ENCODE measurements at places on chromosomes 3 and 15.

GRCh38 chr15:77631745-77632533, 773 bp downstream of the LINGO1 start:
- no peak for DNase-seq

GRCh38 chr3:124965413-124965812, 30.9 kb upstream of the MUC13 start:
- DNase-seq: no peak

DNA sequence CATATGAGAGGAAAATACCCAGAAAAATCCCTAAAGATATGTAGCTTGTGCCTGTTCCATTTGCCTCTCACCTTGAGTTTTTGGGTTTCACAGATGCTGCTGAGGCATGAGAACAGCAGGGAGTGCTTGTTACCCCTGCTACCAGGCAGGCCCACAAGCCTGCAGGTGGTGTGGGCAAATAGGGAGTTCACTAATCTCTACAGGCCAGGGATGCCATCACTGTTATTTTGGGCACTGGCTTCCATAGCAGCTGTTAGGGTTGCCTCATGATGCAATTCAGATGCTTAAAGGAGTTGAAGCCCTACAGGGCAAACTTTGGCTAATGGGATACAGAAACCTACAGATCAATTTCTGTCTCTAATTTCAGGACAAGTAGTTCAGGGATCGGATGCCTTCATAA, 873.5 kb downstream of the OTOL1 start:
- no peak for DNase-seq

- no peak for DNase-seq
Measured at GRCh38 chr3:72724070-72724469, 124.2 kb downstream of the SHQ1 start.

GRCh38 chr3:110851736-110852135, 219.9 kb upstream of the NECTIN3 start:
- no peak for DNase-seq

GRCh38 chr3:72413228-72413627, 435.0 kb downstream of the SHQ1 start:
- no peak for DNase-seq

DNA sequence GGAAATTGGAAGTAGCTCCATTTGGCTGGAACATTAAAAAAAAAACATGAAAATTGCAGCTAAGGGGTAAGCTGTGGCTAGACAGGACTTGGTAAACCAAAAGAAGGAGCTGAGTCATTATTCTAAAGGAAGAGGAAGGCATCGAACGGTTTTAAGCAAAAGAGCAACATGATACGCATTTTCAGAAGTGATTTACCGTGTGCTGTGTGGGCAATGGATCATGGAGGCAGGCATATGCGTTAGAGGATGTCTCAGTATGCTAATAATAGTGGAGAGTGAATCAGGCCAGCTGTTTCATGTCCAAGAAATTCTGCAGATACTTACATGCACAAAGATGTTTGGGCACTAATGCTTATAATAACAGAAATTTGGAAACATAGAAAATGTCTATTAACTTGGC, 409.1 kb upstream of the ATP11B start:
- DNase-seq: no peak

DNA sequence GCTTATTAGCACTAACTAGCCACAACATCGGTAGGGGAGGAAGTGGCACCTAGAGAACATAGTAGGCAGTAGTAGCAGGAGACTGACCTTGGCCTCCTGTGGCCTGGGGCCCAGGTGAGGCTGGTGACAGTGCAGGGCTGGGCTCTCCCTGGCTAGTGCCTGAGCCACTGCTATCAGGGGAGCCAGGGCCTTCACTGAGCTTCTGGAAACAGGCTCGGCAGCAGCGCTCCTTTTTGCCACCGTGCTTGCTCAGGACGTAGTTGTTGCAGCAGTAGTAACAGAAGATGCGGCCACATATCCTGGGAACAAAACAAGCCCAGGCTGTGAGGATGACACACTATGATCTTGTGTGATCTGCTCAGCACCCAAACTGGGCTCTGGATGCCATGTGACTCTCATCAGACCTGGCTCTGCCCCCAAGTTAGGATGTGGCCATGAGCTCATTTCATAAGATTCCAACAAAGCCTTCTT, 15.1 kb downstream of the CXCR6 start:
- no peak for DNase-seq

- peak; percentile 6 for DNase-seq
Measured at GRCh38 chr15:81813215-81813614, 232.6 kb downstream of the MEX3B start.

DNA sequence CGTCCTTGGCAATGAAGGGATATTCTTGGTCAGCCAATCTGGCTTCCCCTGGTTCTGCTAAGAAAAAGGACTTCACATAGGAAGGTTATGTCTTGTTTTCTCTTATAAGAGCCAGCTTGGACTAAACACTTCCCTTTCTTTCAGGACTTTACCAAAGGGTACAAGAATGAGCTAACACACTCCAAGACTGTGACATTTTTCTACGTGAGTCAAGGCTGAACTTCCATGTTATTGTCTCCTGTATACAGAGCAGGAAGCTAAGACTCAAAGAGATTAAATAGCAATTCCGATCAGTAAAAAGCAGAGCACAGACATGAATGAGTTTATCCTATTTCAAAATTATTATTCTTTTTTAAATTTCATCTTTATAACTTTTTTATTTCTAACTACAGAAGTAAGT, 63.3 kb upstream of the STT3B start:
- DNase-seq: no peak

DNA sequence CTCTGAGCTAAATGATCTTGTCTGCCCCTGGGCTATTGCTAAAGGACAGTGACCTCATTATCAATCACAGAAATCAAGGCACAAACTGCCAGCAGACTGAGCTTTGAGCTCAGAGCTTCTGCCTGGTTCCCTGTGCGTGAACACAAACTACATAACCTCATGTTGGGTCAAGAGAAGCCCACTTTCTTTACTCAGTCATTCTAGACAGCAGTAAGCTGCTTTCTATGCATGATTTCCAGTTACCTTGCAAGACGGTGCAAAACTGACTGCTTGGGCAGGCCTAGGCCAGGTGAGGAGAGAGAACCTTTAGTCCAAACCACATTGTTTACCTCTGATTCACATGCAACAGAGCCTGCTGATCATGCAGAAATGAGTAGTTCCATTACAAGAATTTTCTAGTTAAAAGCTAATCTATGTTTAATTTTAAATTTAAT, 75.1 kb downstream of the ARRDC4 start:
- DNase-seq: no peak

DNA sequence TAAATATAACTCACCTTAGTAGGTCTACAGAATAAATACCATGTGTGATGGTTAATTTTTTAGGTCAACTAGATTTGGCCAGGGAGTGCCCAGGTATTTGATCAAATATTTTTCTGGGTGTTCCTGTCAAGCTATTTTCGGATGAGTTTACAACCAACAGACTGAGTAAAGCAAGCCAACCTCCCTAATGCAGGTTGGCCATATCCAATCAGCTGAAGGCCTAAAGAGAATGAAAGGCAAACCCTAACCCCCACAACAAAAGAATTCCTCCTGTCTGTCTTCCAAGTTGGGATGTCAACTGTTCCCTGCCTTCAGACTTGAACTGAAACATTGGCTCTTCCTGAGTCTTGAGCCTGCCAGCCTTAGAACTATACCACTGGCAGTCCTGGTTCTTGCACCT, 28.6 kb downstream of the TASOR start:
- DNase-seq: no peak

GRCh38 chr3:175015056-175015635, 156.0 kb downstream of the NAALADL2 start:
- DNase-seq: no peak

- DNase-seq: no peak
Measured at GRCh38 chr3:158095814-158096704, 10.2 kb downstream of the SHOX2 start.

DNA sequence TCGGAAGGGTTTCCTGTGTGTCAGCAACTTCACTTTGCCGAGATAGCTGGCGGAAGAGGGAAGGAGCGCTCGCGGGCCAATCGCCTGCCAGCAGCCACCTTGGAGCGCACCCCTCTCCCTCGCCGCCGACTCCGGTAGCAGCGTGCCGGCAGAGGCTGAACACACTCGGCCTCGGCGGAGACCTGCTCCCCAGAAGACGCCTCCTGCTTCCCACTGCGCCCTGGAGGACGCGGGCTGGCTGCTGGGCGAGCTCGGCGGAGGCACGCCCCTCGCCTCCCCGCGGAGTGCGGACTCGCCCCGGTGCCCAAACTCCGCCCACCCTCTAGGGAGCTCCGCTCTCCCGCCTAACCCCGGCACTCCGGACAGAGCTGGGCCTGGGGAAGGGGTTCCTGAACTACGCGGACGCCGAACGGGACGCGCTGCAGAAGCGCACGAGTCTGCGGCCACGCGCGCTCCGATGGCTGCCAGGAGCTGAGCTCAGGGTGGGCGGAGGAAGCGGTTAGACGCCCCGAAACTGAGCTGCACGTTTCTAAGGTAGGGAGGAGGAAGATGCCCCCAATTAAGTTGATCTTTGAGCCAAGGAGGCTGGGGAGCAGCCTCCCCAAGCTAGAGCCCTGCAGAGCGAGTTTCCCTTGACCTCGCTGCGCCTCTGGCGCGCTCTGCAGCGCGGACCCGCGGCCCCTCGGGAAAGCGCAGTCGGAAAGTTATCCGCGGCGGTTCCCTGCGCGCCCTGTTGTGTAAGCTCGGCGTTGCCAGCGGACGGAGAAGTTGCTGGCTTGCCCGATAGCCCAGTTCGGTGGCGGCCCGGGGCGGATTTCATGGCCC, at the start of gene P2RY1:
P2RY1 (plus strand) TSS at position 356 of the 825 bp plus-strand sequence. CDS start 652 bp downstream, outside the sequence.
- DNase-seq: peak; percentile 68

- DNase-seq: no peak
Measured at GRCh38 chr3:160125258-160125657, 100.0 kb upstream of the C3orf80 start.

GRCh38 chr3:177195242-177195991, 1.9 kb downstream of the TBL1XR1 start:
- DNase-seq: peak; percentile 69

DNA sequence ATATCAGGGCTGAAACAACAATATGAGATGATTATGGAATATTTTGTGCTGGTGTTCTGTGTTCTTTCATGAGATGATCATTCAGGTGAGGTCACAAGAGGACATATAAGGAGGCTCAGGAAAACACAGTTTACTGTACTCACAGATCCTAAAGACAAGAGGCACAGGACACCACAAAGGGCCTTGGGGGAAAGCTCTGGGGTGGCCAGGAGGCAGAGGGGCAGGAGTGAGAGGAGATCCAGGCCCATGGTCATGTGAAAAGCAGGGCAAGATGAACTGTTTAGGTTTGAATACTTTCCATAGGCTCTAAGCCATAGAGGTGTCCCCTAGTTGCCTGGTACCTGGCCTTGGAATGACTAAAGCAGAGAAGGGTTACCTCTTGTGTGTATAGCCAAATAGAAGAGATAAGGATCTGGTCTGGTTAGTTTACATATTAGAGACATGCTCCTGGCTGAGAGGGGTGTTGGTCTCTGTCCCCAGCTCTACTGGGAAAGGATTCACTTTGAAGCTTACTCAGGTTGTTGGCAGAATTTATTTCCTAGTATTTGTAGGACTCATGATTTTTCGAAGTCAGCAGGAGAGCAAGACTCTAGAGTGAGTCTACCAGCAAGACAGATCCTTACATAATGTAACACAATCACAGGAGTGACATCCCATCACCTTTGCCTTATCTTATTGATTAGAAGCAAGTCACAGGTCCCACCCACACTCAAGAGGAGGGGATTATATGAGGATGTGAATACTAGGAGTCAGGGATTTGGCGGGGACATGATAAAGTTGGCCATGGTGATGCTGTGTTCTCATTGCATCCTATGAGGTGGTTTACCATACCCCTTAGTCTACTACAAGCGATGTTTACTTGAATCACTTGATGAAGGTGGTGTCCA, 11.3 kb upstream of the TM4SF1 start:
- no peak for DNase-seq

DNA sequence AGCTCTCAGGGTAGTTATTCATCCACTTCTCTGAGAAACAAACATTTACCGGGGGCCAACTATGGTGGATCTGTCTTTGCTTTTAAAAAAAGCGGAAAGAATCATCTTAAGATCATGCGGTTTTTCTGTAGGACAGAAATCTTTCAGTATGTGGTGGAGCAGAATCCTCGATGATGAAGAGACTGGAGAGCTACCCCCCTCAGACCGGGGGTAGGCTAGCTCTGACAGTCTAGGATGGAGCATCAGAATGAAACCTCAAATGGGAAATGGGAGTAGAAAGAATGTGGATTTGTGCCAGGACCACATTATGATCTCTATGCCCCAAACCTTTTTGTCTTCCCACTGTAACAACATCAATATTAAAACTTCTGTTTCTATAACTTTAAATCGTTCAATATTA, 30.3 kb downstream of the TPRG1 start:
- no peak for DNase-seq

DNA sequence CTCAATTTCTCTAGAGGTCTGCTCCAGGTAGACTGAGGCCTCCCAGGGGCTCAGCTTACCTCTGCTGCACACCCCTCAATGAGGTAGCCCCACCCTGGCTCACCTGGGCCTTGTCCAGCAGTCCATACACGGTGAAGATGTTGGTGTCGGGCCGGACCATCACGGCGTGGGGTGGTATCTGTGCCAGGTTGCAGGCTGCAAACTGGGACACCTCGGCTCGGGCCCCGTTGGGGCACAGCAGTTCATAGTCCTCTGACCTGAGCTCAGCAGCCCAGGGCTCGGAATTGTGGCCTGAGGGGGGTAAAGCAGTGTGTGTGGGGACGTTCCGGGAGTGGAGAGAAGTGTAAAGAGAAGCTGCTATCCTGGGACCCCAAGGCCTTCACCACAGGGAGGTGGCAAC, 23.2 kb downstream of the MELTF start:
- DNase-seq: no peak

GRCh38 chr15:88393719-88394519, 73.3 kb downstream of the MRPL46 start:
- DNase-seq: no peak

- DNase-seq: no peak
Measured at GRCh38 chr3:170162630-170163029, 18.9 kb downstream of the PHC3 start.

DNA sequence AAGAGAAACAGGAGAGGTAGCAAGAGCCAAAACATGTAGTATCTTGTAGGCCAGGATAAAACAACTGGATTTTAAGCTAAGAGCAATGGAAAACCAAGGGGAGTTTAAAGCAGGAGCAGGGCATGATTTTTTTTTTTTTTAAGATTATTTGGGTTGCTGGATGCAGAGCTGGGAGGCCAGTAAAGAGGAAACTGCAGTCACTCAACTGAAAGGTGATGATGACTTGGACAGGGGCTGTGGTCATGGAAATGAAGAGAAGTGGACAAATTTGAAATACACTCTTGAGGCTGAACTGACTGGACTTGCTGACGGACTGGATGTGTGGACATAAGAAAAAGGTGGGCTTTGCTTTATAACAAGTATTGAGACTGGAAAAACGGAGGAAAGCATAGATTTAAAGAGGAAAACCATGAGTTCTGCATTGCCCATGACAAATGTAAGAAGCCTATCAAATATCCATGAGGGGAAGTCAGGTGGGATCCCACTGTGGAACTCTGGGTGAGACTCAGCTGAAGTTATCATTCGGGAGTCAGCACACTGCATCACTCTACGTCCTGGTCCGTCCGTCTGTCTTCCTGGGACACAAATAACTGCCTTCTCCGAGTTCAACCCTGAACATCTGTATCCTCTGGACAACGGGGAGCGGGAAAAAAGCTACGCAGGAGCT, 688 bp downstream of the XPC start:
- DNase-seq: peak; percentile 31
